ENCODE measurements at places on chromosomes 3 and 15.

DNA sequence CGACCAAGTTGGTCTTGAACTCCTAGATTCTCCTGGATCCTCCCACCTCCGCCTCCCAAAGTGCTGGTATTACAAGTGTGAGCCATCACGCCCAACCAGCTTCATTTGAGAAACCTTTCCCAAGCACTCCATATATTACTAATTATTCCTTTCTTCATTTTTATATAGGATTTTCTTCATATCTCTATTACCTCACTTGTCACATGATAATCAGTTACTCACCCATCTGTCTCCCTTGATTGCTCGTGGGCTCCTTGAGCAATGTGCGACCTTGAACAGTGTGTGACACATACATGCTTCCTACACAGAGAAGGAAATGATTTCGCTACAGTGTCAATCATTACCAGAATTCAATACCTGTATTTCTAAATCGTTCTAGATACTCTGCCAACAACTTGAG, 110.7 kb upstream of the C2CD4B start:
- DNase-seq, result no peak

GRCh38 chr3:102233881-102234280, 200.9 kb upstream of the ZPLD1 start:
- no peak for DNase-seq

- no peak for DNase-seq
These were observed 471.8 kb upstream of the ARHGEF26 start for GRCh38 chr3:153649286-153649839.

DNA sequence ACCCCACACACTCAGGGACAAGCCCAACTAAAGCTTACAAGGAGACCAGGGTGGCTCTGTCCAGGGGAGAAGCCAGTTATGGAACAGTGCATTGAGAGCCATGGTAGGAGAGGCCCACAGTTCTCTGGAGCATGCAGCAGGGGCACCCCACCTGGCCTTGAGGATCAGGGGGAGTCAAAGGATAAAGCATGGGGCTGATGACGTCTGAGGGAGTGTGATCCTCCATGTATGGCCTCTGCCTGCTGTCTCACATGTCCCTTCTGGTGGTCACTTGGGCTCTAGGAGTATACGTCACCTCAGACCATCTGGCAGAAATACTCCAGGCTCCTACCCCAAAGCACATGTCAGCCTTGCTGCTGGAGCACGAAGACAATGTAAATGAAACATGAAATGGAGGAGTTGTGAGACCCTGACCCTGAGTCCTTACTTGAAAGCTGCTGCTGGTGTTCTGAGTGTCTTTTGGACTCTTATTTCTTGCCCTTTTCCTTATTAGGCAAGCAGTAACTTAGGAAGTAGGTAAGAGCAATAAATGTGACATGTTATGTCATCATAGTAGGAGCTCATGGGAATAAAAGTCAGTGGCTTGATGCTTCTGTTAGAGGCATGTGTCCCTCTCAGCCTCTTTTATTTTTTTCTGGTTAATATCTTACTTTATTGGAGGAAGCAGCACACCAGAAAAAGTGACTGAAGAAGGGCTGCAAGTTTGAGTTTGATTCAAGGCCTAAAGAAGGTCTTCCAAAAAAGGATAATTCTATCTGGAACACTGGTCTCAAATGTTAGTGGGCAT, 15.5 kb downstream of the SRPRB start:
- DNase-seq, result no peak

GRCh38 chr15:99983886-99984286, 250.6 kb upstream of the LYSMD4 start:
- DNase-seq, result no peak

Data from activated CD4-positive, alpha-beta T cell treated with anti-CD3 and anti-CD28 coated beads, Interleukin-2, Interleukin-4, amounts not matched to agents 100 ng/mL and 50 ng/mL, durations not matched to agents 16 hours and 8 hours (primary cell).